ENCODE measurements at places on chromosomes 11 and 22.

GRCh38 chr22:50303515-50303847 lies 4.0 kb downstream of the PLXNB2 start:
- DNase-seq = no peak

DNA sequence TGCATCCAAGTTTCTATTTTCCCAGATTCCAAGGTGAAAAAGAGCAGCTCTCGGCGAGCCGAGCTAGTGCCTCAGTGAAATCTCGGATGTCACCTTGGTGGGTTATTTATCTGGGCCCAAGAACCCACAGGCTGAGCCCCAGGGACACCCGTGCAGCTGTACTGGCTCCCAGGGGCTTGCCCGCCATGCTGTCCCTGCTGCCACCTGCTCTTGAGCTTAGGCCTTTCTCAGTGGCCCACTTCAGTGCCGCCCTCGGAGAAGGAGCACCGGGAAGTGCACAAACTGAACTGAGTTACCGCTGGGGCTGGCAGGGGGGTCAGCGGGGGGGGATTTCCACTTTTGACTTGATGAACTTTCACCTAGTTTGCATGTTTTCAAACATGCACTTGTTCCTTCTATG lies 27.9 kb downstream of the CPT1A start:
- no peak for DNase-seq

- DNase-seq = no peak
Observed at GRCh38 chr22:38843657-38844314, at the start of gene NPTXR. Gene NPTXR, minus strand, starts transcription at chr22:38844028.

DNA sequence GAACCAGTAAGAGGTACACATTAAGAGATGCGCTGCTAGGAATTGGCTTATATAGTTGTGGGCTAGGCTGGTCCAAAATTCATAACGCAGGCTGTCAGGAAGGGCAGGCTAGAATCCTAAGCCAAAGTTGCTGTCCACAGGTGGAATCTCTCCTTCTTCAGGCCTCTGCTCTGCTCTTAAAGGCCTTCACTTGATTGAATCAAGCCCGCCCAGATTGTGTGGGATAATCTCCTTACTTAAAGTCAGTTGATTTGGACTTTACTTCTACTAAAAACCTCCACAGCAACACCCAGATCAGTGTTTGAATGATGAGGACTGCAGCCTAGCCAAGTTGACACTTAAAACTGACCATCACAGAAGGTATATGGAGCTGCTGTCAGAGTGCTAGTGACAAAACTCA lies 68.8 kb downstream of the LRRC32 start:
- DNase-seq = no peak

DNA sequence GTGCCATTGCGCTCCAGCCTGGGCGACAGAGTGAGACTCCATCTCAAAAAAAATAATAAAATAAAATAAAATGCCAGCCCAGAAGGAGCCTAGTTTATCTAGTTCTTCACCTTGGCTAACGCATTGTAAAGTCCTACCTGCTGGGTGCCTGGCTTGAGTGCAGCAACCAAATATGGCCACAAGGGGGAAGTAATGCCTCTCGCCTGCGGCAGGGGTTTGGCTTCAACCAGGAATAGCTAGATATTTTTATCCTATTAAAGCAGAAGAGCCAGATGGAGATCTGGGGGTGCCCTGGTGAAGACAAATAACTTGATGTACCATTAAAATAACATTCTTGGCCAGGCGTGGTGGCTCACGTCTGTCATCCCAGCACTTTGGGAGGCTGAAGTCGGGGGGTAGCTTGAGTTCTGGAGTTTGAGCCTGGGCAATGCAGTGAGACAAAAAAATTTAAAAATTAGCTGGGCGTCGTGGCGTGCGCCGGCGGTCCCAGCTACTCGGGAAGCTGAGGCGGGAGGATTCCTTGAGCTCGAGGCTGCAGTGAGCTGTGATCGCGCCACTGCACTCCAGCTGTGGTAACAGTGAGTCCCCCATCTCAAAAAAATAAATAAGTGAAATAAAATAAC lies 20.6 kb upstream of the PLEKHB1 start:
- DNase-seq = peak; percentile 71

DNA sequence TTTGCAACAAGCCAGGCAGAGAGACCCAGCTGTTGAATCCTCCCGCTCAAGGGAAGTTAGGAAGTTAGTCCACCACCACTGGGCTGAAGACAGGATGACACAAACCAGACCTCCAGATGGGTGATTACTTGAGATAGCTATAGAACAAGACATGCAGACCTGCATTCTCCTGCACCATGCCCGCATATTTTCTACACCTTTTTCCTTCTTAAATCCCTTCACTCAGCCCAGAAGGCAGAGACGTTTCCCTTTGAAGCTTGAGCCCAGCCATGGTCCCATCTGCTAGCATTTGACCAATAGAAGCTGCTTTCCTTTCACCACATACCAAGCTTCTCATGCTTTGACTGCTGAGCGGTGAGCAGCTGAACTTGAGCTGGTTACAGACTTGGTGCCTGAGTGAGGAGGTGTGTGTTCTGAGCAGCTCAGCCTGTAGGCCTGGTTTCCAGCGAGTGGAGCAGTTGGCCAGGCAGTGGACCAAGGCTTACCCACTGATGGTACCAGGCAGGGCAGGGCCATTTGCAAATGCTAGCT lies 29.2 kb upstream of the CBX6 start:
- DNase-seq = no peak

DNA sequence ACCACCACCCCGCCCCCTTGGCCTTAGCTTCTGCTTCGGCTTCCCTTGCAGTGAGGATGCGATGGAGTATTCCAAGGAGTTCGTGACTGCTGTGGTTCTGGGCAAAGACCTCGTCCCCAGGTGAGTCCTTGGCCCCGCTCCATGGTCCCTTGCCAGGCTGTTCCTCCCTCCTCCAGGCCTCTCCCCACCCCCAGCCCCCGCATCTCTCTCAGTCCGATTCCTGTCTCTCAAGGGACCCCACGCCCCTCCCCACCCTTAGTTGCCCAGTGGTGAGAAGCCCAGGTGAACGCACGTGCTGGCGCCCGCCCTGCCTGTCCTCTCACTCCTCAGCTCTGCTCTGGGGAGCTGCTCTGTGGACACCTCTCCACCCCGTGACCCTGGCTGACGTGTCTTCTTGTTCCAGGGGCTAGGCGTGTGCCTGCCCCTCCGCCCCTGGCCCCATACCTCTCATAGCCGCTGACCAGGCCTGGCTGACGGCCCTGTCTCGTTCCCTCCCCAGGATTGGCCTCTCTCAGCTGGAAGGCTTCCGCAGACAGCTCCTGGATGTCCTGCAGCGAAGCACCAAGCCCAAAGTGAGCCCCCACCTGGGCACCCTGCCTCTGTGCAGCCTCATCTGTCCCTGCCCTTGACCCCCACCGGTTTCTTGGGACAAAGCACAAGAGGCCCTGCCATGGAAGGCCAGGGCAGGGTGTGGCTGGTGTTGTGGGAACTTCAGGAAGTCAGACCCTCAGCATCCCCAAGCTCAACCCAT lies 14.6 kb upstream of the MYRF start:
- DNase-seq = no peak

DNA sequence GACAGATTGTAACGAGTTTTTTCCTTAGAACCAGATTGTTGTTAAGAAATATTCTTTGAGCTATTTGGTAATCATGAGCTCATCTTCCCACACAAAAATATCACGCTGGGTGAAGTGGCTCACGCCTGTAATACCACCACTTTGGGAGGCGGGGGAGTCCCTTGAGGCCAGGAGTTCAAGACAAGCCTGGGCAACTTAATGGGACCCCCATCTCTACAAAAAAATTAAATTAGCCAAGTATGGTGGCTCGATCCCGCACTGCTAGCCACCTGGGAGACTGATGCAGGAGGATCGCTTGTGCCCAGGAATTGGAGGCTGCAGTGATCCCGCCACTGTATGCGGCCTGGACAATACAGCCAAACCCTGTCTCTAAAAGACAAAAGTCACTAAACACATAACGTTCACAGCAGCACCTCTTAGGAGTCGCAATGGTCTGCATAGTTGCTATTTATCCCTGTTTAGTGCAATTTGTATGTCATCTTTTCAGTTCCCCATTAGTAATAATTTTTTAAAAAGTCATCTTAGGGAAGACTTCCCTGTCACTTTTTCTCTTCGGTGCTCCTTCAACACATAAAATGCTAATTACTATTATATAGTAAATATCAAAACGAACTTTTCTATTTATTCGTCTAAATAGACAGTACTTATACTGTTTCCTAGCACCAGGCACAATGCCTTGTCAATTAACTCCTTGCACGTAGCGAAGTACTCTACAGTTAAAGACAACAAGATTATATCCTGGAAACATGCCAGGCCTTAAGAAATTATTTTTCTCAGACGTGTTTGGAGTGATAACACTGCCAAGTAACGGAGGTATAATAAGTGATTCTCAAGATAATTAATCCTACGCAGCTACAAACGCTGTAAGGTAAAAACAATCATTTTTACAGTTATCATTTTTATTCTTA lies 1.1 kb downstream of the ST13 start:
- DNase-seq = no peak

Measured in occipital lobe (tissue), 3 donors.